A549 (cell line): ENCODE measurements at places on chromosomes 11 and 22.

DNA sequence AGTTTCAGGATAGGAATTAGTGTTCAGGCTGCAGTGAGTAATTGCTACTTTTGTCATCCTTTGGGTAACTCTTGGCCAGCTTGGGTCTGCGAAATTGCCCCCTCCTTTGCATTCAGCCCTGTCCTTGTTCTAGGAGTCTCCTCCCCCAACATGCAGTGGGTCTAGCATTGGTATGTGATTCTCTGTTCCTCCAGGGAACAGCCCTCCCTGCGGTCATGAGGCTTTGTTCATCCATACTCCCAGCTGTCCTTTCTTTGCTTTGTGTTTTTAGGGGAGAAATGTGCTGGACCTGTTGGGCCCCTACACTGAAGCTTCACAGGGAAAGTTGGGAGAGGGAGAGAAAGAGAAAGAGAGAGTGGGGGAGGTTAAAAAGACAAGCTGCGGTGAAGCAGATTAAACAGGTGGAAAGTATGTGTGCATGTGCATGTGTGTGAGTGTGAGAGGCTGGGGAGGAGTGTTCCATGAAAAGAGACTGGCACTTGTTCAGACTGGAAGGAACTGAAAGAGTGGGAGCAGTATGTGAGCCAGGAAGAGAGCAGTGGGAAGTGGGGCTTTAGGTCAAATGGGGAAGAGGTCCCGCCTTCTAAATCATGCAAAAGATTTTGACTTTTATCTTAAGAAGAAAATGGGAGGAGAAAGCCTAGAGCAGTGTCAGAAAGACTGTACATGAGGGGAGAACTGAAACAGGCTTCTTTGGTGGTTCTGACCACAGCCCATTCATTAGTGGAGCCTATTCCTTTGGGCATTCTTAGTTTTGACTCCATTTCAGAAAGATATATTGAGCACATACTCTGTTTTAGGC, 17.9 kb upstream of the SESN3 start:
- DNase-seq = no peak

- DNase-seq = no peak
Measured at GRCh38 chr22:33051960-33052839, 6.0 kb downstream of the SYN3 start.

DNA sequence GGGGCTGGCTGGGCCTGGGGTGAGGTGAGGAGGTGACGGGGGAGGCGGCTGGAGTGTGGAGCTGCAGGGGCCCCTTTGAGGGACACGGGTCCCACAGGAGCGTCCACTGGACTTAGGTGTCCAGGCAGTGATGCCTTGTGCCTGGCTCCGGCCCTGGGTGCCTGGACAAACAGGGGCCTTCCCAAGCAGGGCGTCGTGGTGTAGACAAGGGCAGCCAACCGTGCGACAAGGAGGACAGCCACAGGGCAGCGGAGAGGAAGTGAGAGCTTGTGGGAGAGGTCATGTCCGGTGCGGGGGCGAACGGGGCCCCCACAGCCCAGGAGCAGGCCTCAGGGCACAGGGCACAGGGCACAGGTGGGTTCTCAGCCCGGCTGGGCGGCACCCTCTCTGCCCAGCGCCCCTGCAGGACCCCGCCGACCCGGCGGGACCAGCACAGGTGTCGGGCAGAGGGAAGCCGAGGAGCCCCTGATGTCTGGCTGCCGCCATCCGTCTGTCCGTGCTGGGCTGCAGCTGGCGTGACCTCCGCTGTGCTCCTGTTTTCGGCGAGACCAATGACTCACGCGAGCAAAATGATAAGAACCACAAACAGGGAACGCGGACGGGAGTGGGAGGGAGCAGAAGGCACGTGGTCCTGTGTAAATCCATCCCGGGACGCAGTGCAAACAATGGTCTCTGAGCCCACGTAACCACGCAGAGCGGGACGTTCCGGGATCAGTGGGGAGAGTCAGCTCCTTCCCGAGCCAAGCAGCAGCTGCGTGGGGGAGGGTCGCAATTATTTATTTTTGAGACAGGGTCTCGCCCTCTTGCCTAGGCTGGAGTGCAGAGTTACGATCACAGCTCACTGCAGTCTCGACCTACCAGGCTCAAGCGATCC, 49.1 kb upstream of the A4GALT start:
- DNase-seq = no peak

GRCh38 chr22:42905702-42906183, 48.7 kb upstream of the ARFGAP3 start:
- DNase-seq = no peak

- DNase-seq = no peak
Measured at GRCh38 chr11:113193946-113194345, 120.4 kb upstream of the TTC12 start.

DNA sequence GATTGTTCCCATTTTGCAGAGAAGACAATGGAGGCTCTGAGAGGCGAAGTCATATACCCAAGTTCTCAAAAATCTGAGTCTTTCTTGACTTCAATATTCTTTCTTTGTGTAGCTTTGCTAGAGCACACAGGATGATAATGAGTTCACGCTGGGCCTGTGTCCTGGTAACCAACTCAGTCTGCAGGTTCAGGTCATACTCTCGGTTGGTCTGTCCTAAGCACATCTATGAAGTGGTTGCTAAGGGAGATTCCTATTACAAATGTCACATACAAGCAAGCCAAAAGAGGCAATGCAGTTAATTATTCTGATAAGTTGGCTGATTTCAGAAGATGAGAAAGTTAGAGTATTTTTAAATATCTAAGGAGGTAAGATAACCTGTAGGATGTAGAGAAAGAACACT, 481.0 kb downstream of the SOX6 start:
- DNase-seq = no peak

DNA sequence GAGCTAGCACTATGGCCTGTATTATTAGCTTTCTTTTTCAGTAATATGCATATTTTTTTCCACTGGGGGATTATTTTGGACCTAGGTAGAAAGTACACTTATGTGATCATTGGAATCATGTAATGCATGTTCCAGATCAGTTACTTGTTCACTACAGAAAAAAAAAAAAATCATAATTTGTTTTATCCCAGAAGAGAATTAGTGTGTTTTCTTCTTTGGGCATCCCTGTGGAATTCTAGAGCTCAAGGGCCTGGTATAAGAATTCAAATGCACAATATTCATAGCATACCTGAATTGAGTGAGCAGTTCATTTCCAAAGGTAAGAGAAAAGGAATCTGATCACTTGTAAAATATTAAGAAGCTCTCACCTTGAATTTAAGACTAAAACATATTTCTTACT, at the start of gene OR5T1:
Gene OR5T1 (plus strand): TSS at position 301 of the 400 bp plus-strand sequence. CDS start 1,485 bp downstream, outside the sequence.
- no peak for DNase-seq

GRCh38 chr11:125168918-125169456, 4.4 kb downstream of the PKNOX2 start:
- no peak for DNase-seq

DNA sequence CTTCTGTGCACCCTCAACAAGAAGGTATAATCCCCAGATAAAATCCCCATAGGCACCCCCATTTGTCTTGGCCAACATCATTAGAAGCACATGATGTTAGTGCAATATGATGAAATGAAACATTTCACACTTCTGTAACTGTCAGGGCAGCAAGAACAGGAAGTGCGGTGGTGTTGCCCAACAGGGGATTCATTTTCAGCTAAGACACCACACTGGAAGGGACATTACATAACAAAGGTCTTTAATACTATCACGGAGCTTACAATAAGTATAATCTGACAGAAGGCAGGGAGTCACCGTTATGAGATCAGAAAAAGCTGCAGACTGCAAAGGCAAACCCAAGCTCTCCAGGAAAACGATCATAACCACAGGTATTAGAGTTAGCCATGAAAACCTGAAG, 2.0 kb downstream of the OR52W1 start:
- DNase-seq = no peak
